ENCODE measurements at places on chromosomes 2 and 18.

GRCh38 chr2:98634406-98635092 lies 26.2 kb downstream of the UNC50 start:
- DNase-seq, result no peak

- DNase-seq, result peak; percentile 24
Observed at GRCh38 chr2:10170256-10170655, 47.7 kb downstream of the RRM2 start.

GRCh38 chr2:232341061-232341738 lies 37.4 kb upstream of the ALPP start:
- DNase-seq, result no peak

- peak; percentile 6 for DNase-seq
Observed at GRCh38 chr2:15940661-15941480, 521 bp downstream of the MYCN start.
